ENCODE measurements at places on chromosomes 6 and 20.
A peak's percentile ranks its signal among the peaks of the same experiment; 100 is the strongest.

DNA sequence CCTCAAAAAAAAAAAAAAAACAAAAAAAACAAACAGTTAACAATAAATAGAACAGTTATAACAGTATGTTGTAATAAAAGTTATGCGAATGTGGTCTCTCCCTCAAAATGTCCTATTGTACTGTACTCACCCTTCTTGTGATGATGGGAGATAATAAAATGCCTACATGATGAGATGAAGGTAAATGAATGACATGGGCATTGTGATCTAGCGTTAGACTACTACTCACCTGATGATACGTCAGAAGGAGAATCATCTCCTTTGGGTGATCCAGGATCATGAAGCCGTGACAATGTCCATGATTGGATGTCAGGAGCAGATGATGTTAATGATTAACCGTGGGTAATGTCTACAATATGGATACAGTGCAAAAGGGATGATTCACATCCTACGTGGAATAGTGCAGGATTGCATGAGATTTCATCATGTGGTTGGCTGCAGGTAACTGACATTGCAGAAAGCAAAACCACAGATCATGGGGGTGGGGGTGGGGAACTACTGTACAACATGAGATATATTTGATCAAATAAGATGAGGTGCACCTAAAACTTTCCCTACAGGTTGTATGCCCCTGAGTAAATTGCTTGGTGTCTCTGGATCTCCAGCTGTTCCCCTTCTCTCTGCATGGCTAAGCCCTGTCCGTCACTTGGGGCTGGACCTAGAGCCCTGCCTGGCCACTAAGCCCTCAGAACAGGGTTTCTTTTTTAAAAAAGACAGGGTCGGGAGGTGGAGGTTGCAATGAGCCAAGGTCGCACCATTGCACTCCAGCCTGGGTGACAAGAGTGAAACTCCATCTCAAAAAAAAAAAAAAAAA is 6.2 kb upstream of the RBCK1 start:
- no peak for DNase-seq

- DNase-seq, result no peak
Measured at GRCh38 chr6:116445102-116445501, 16.1 kb upstream of the CALHM6 start.

GRCh38 chr6:117326396-117326795 is 61.0 kb downstream of the VGLL2 start:
- DNase-seq, result no peak

DNA sequence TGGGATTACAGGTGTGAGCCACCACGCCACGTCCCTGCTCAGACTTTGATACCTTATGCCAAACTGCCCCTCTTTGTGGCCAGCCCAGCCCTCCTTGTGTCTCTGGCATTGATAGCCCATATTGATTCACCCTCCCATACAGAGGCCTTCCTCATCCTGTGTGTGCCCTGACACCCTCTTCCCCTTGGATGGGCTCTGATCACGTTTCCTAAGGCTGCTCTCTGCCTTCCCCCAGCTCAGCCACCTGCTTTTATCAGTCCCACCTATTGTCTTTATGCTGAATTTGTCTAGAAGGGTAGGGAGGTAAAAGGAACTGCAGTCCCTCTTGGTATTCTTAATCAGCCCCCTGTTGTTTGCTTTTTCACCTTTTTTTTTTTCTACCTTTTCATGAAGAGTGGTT is 95.9 kb downstream of the CDKAL1 start:
- DNase-seq, result no peak

DNA sequence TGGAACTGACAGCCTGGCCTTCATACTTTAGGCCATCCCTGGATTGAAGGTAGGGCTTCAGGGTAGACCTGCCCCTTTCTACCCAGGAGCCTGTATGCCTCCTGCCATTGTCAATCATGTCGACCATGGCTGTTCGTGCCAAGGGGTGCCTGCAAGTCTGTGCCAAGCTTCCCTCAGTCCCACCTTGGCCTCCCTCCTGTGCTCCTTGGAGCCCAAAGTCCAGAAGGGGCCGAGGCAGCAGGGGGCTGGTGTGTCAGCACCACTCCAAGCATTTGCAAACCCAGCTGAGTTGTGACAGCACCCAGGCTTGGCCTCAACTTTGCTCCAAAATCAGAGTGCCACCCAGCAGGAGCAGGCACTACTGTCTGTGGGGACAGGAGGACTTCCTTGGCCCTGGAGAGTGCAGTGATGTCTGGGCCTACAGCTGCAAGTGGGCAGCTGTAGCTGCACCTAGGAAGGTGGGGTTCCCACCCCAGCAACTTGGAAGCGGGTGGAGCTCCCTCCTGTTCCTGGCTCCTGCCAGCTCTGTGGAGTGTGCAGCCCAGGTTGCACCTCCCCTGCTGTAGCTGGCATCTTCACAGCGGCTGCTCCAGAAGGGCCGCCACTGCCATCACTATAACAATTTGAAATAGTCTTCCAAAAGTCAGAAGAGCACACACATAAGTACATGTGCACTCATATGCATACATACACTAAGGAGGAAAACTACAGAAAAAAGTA is 1719.3 kb downstream of the HACE1 start:
- DNase-seq, result no peak

DNA sequence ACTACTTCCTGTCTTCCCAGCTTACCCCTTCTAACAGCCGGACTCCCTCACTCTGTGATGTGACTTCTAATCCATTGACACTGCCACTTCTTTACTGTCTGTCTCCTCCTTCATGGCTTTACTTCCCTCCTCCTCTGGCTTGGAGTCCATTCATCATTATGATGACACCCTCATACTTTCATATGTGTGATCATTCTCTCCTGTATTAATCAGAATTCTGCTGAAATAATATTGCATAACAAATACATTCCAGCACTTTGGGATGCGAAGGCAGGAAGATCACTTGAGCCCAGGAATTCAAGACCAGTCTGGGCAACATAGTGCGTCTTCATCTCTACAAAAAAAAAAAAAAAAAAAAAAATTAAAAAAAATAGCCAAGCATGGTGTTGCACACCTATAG is 147.9 kb upstream of the BTBD3 start:
- DNase-seq, result no peak

DNA sequence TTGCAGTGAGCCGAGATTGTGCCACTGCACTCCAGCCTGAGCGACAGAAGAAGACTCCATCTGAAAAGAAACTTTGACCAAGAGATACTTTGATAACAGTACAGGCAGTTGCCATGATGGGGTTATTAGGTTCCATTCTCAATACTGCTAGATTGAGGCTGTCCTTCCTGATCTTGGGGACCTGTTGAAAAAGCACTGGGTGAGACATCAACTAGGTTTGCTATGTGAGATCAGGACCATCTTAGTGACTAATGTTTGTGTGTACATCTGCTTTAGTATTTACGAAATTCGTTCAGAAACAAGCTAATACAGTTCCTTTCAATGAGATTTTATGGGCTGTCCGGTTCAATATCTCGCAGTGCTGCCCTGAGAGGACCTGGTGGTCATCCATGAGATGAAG is 2.6 kb downstream of the DSE start:
- no peak for DNase-seq

GRCh38 chr20:57293995-57294394 is 27.6 kb upstream of the BMP7 start:
- no peak for DNase-seq

DNA sequence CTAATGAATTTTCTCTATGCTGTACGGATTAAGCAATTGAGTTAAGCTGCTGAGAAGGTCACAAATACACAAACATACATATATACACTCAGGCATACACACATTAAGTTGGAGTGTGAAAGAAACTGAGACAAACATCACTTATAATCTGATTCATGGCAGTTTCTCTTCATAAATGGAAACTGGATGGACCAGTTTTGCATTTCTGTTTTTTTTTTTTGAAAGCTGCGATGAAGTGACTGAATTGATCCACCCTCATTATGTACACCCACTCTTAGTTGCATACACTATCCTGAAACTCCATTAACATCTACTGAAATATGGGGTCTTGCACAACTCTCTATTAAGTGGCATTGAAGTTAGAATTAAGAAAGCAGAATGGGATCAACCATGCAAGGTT is 32.9 kb upstream of the TENT5A start:
- no peak for DNase-seq

- no peak for DNase-seq
Measured at GRCh38 chr20:49915118-49915379, 280 bp downstream of the SPATA2 start.

DNA sequence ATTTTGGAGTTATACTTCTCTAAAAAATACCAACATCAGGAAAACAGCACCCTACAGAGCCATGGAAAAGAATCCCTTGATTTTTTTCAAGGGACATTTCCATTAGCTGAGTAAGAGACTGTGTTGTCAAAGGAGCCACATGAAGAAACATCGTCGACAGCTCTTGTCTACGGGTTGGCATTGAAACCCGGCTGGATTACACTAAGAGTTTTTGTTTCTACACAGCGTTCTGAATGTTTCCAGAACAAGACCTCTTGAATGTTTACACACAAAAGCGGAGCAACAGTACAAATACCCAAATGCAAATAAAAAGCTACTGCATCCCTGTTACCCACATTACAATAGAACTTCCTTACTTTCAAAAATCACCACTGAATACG is 2.4 kb upstream of the MYLK4 start:
- no peak for DNase-seq

- DNase-seq, result peak; percentile 12
Measured at GRCh38 chr6:155050311-155050710, 55.2 kb downstream of the TIAM2 start.

- no peak for DNase-seq
Measured at GRCh38 chr6:68911811-68912210, 276.7 kb downstream of the ADGRB3 start.

Measured in stimulated activated CD4-positive, alpha-beta T cell treated with anti-CD3 and anti-CD28 coated beads, TNF-alpha, amount 100 ng/mL, for 48 hours (primary cell).